ENCODE measurements at places on chromosomes 2 and 18. TPM values are rescaled to one million over a fixed set of nuclear protein-coding genes. Genes with fewer than 3 reads are reported as not detected.

Gene DES
- total RNA-seq, result not detected

Gene ANKRD30B
- not detected for total RNA-seq

Gene TUBA3E
- total RNA-seq, result not detected

Gene FSHR
- total RNA-seq, result not detected

Gene SERPINB5
- not detected for total RNA-seq

Gene WIPF1
- 287 TPM for total RNA-seq

Gene POTEI
- not detected for total RNA-seq

Gene CRYBA2
- total RNA-seq, result not detected

Data from activated T-helper 2 cell treated with anti-CD3 and anti-CD28 coated beads, Interferon-gamma antibody, Interleukin-2, Interleukin-4, amounts not matched to agents 10 μg/mL and 5 μg/mL and 100 μg/mL, durations not matched to agents 14 hours and 24 hours and 36 hours (primary cell).